ENCODE measurements at places on chromosomes 11 and 22. TPM values are rescaled to one million over a fixed set of nuclear protein-coding genes. Genes with fewer than 3 reads are reported as not detected.

NCR3LG1 gene
- 12.3 TPM for total RNA-seq

ZP1 gene
- total RNA-seq, result not detected

SH3BP1 gene
- 30.0 TPM for total RNA-seq

OTOG gene
- total RNA-seq, result 0.21 TPM

C11orf97 gene
- not detected for total RNA-seq

DNA sequence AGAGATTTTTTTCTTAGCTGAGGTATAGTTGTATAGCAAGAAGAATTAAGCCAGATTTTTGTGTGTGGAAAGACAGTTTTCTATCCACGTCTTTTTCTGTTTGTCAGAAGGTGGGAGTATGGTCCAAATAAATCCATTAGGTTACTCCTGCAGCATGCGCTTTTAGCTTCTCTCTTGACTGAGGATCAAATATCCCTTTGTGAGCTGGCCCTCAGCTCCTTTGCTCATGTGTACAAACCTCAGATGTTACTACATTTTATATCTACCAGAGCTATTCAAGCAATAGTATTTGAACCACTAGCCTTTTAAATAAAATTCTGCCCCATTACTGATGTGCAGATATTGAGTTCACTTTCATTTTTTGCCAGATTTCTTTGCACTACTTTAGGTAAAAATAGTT is 8.8 kb upstream of the SIDT2 start:
- no peak overlapping the region for H3K4me3 ChIP-seq
- H3K27me3 ChIP-seq, result no peaks in the 10 kb centered on the region
- no peak overlapping the region for H3K27ac ChIP-seq
- DNase-seq, result no peak

DNA sequence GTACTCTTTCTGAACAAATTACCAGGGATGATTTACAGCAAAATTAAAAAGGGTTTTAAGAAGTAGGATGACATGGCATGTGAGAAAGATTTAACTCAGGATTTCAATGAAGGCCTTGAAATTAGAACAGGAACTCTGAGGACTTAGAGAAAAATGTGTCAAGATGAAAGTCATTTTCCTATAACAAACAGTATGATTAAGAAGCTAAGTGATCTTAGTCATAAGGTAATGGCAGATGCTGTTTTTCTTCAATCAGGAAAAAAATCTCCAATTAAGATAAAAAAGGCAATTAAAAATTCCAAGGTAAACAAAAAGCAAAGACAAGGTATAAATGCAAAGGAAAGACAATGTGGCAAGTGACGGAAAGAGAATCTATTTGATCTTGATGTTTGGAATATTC is 73.5 kb downstream of the GAB2 start:
- no peak overlapping the region for H3K4me3 ChIP-seq
- peaks cover 27% of the 10 kb centered on the region for H3K4me1 ChIP-seq
- no peak for DNase-seq

- no peaks in the 10 kb centered on the region for H3K36me3 ChIP-seq
- no peak overlapping the region for H3K27ac ChIP-seq
- no peaks in the 10 kb centered on the region for H3K4me1 ChIP-seq
- no peak for DNase-seq
Observed at GRCh38 chr22:48779661-48780596, 1047.7 kb downstream of the BRD1 start.

DNA sequence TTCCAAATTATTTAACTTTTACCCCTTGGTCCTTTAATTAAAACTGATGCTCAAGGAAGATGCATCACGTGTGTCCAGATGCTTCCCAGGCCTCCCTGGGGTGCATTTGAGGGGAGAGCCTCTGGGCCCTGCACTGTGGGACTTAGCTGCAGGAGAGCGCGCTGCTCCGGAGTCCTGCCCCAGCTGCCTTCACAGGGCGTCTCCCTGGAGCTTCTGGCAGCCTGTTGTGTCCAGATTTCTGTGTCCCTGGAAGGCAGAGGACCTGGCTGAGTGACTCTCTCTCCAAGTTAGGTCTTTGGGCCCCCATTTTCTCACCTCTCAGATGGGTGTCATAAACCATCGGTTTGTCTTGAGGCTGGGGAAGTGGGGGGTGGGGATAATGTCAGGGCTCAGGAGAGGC is 3.0 kb downstream of the ARHGAP8 start:
- DNase-seq, result no peak
- H3K27ac ChIP-seq, result peak overlapping the region; percentile 97
- peaks cover 35% of the 10 kb centered on the region for H3K4me1 ChIP-seq
- peak overlapping the region; percentile 82 for H3K4me3 ChIP-seq

GRCh38 chr11:85096939-85097338 is 530.2 kb downstream of the DLG2 start:
- no peaks in the 10 kb centered on the region for H3K36me3 ChIP-seq
- no peak overlapping the region for H3K4me3 ChIP-seq
- no peaks in the 10 kb centered on the region for H3K4me1 ChIP-seq
- no peak for DNase-seq
- no peaks in the 10 kb centered on the region for H3K27me3 ChIP-seq
- no peak overlapping the region for H3K27ac ChIP-seq

DNA sequence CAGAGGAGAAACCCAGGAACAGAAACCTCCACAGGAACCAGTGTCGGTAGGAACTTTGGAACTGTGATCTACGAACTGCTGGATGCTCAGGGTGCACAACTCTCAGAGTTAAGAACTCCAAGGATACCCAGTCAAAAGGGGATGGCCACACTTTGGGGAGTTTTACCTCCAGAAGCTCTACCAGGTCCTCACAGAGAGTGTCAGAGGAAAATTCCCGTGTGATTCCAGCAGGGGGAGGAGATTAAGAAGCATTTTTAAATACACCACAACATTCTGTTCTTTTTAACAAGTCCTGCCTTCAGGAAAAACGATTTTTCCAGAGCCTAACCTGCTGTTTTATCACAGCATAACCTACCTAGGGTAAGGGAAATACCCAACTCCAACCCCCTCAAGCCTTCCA is 104.0 kb downstream of the SOX6 start:
- H3K36me3 ChIP-seq, result no peaks in the 10 kb centered on the region
- H3K27ac ChIP-seq, result no peak overlapping the region
- no peaks in the 10 kb centered on the region for H3K27me3 ChIP-seq

- H3K4me1 ChIP-seq, result no peaks in the 10 kb centered on the region
- H3K27me3 ChIP-seq, result peaks cover 2% of the 10 kb centered on the region
- H3K4me3 ChIP-seq, result no peak overlapping the region
- no peak overlapping the region for H3K27ac ChIP-seq
- no peaks in the 10 kb centered on the region for H3K36me3 ChIP-seq
Observed at GRCh38 chr11:119847853-119848252, 118.9 kb upstream of the NECTIN1 start.

DNA sequence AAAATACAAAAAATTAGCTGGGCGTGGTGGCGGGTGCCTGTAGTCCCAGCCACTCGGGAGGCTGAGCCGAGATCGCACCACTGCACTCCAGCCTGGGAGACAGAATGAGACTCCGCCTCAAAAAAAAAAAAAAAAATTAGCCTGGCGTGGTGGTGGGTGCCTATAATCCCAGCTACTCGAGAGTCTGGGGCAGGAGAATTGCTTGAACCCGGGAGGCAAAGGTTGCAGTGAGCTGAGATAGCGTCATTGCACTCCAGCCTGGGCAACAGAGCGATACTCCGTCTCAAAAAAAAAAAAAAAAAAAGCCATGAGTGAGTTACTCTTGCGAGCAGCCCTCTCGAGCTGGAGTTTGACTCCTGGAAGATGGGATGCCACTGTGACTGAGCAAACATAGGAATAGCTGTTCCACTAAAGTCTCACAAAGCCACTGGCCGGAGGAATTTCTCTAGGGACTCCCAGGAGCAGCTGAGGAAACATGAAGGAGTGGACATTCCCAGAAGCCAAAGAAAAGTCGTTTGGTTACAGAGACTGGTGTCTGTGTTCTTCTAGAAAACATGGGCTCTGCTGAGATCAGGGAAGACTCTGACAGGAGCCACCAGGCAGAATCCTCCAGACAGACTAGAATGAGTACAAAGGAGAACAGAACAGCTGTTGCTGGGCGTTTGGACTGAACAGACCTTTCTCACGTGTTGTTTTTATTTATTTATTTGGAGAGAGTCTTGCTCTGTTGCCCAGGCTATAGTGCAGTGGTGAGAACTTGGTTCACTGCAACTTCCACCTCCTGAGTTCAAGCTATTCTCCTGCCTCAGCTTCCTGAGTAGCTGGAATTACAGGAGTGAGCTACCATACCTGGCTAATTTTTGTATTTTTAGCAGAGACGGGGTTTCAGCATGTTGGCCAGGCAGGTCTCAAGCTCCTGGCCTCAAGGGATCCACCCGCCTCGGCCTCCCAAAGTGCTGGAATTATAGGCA is 32.4 kb upstream of the MYH9 start:
- H3K27me3 ChIP-seq, result no peaks in the 10 kb centered on the region
- no peak for DNase-seq
- peaks cover 7% of the 10 kb centered on the region for H3K4me1 ChIP-seq
- no peaks in the 10 kb centered on the region for H3K36me3 ChIP-seq
- no peak overlapping the region for H3K4me3 ChIP-seq

DNA sequence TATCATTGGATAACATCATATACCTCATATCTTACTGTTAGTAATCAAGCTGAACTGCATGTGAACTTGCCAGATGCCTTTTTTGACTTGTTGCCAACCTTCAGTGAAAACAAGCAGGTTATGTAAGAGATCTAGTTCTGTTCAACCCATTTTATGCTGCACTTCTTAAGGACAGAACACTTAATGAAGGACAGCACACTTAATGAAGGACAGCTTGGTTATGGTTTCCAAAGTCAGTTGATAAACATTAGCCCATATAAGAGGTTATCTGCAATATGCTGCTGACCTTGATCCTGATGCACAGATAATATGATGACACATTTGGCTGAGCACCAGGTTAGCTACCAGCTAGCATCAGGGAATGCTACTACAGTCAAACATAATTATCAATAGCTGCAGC is 358.7 kb upstream of the PDGFD start:
- DNase-seq, result no peak
- no peak overlapping the region for H3K27ac ChIP-seq
- no peak overlapping the region for H3K4me3 ChIP-seq

GRCh38 chr11:20049231-20049630 is 111.0 kb downstream of the DBX1 start:
- H3K27me3 ChIP-seq, result no peaks in the 10 kb centered on the region
- no peak overlapping the region for H3K4me3 ChIP-seq
- peaks cover 76% of the 10 kb centered on the region for H3K36me3 ChIP-seq
- peaks cover 34% of the 10 kb centered on the region for H3K4me1 ChIP-seq

DNA sequence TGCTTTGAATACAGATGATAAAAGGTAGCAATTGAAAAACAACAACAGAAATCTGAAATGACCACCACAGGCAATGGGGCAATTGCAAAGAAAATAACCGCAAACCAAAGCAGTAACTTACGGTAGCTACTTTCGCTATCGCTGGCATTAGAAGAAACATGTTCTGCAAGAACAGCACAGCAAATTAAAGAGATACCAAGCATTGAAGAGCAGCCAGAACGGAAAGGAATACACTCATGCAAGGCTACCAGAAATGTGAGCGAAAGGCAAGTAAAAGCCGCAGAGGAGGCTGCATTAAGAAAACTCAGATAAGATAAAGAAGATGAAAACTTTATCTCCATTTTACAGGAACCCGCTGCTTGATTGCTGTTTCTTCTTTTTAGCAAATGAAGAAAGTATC is 194.1 kb upstream of the CCDC90B start:
- H3K27me3 ChIP-seq, result peaks cover 3% of the 10 kb centered on the region
- H3K4me1 ChIP-seq, result no peaks in the 10 kb centered on the region
- no peak overlapping the region for H3K27ac ChIP-seq
- no peak for DNase-seq
- no peaks in the 10 kb centered on the region for H3K36me3 ChIP-seq

DNA sequence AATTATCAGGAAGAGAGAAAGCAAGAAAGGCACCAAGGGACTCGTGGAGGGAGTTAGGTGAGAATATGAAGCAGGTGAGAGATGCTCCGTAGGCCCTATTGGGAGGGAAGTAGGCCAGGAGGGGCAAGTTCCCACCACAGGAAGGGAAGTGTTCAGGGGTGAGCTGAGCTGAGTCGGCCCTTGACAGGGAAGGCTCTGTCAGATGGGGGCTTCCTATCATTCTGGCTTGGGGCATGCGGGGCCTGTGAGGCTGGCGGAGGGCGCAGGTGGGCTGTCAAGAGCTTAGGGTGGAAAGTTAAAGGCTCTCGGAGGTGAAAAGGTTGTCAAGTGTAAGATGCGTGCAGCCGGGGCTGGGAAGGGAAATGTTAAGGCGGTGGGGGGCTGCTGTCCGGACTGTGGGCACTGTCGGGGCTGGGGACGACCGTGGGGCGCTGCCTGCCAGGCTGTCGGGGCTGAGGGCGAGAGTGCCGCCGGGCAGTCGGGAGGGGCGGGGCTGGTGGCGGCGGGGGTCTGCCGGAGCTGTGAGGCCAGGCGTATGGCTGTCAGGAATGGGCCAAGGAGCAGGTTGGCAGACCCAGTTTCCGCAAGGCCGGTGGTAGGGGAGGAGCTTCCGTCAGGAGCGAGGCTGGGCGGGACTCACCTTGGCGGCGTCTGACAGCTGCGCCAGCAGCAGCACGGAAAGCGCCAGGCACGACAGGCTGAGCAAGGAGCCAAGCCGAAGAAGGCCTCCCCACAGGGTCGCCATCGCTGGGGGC is 496 bp downstream of the TMEM9B start:
- peak overlapping the region; percentile 95 for H3K4me3 ChIP-seq
- H3K36me3 ChIP-seq, result no peaks in the 10 kb centered on the region
- H3K27me3 ChIP-seq, result no peaks in the 10 kb centered on the region

DNA sequence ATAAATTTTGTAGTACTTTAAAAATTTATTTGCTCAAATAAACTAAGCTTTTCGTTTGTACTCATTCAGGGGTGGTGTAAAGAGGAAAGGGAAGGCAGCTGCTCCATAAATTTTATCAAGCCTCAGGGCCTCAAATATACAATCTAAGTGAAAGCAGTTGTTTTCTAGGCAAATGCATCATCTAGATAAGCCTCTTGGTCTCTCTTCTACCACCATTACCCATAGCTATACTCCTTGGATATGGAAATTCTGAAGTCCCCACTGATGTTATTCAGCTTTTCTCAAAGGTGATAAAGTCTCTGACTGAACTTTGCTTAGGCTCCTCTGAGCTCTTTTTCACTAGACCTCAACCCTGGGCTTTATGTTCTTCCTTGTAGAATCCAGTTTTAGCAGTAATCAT is 1313.1 kb downstream of the JRKL start:
- no peak for DNase-seq
- H3K36me3 ChIP-seq, result no peaks in the 10 kb centered on the region
- H3K4me3 ChIP-seq, result no peak overlapping the region
- H3K27me3 ChIP-seq, result no peaks in the 10 kb centered on the region

DNA sequence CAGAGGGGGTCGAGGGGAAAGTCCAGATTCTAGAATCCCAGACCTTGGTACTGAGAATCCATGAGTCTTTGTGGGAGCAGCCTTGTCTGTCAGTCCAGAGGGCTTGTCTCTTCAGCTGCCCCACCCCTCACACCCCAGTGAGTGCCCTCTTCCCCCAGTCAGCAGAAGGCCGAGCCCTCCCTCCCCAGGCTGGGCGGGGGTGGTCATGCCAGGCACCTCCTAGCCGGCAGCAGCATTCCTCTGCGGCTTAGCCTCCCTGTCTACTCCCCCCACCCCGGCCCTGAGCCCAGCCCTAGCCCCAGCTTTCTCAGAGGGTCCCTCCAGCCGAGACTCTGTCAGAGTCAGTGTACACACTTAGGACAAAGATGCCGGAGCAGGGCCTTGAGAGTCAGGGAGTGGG is 4.6 kb downstream of the SOX10 start:
- no peaks in the 10 kb centered on the region for H3K4me1 ChIP-seq
- H3K27ac ChIP-seq, result no peak overlapping the region
- no peak overlapping the region for H3K4me3 ChIP-seq
- no peak for DNase-seq
- H3K27me3 ChIP-seq, result peaks cover 37% of the 10 kb centered on the region

Measured in type B pancreatic cell (in vitro differentiated cells).